ENCODE measurements at places on chromosomes 11 and 22.
A peak's percentile ranks its signal among the peaks of the same experiment; 100 is the strongest.

DNA sequence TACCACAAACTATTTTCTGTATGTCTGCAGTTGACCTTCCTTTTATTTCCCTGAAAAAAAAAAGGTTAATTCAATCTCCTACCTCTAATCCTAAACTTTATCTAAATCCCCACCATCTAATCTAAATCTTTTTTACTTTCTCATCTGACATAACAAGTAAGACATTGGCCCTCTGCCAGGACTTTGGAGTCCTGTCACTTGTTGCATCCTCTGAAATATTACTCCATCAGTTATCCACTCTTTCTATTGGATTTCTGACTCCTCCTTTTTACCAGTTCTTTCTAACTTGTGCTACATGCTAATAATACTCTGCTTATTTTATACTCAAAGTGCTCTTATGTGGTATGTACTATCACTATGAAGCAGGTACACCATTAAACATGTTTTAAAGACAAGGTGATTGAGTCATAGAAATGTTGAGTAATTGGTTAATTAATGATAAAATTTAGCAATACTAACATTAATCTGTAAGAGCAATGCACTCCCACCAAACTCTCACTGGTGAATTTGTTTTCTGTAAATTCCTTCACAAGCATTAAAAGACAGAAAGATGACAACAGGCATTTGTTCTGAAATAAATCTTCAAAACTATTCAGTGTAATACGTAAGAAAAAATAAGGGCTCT, 914.2 kb upstream of the RAG2 start:
- ATAC-seq = no peak

DNA sequence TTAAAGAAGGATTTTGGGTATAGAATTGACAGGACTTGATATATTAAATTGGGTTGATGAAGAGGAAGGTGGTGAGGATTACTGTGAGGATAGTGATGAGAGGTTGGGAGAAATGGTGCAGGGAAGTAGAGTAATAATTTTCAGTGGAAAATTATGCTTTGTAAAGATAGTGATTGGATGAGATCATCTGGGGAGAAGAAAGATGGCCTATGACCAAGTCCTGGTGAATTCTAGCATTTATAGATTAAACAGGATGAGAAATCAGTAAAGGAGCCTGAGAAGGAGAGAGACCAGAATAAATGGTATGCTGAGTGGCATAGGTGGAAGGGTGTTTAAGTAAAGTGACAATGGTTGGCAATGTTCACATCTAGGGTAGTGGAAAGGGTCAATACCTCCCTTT, 15.0 kb downstream of the IPO7 start:
- no peak for ATAC-seq

DNA sequence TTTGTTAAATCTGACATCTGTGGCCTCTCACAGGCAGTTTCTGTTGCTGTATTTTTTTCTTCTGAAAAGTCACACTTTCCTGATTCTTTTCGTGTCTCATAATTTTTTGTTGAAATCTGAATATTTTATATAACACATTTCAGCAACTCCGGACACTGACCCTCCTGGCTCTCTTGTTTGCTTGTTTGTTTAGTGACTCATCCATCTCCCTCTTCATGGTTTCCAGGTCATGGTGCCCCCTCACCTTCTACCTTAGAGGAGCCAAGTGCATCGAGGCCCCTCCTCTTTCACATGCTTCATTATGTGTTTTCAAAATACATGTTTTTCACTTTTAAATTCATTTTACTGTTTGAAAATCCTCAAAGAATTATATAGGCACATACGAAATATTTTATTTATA, 562.4 kb downstream of the OPCML start:
- no peak for ATAC-seq

- no peak for ATAC-seq
Observed at GRCh38 chr22:27875951-27876350, 43.1 kb downstream of the PITPNB start.

DNA sequence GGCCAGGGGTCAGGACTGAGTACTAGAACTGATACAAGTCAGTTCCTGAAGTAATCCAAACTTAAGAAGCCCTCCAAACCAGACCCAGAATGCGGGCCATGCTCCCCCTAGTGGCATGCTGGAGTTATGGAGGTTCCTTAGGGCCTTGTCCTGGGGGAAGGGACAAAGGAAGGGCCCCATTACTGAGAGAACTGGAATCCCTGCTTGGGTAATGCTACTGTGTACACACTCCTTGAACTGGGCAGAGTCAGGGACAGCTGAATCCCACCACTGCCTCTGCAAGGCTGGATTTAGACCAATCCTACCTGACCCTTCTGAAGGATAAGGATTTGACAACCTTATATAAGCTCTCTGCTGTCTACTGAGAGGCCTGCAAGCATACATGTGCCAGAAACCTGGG, 97.3 kb upstream of the AKIP1 start:
- peak; percentile 67 for ATAC-seq

DNA sequence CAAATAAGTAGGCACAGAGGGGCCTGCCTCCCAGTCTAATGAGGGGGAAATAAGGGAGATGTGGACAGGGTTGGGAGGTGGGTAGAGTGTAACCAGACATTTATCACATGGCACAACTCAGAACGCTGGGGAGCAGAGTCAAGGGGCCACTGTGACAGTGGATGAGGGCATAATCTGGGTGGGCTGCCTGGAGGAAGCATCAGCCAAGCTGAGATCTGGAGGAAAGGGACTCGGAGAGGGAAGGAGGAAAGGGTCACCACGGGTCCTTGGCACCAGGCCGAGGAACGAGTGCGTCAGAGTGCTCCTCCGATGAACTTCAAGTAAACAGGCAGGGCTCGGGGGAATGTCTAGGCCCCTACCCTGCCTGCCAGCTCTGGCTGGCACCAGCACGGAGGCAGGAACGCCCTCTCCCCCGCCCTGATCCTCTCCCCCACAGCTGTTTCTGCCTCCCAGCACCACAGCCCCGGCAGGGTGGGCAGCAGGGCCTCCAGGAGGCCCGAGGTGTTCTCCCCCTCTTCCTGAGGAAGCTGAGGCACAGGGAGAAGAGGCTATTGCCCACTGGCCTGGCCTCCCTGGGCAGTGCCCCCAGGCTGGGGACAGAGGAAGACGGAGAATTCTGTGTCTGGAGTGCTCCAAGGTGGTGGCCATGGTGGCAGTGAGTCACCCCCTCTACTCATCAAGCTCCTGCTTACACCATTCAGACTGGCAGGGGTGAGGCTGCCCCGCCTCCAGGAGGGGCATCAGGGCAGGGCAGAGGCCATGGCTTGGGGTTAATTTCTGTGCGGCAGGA, 4.2 kb downstream of the ALDH3B1 start:
- ATAC-seq = no peak

DNA sequence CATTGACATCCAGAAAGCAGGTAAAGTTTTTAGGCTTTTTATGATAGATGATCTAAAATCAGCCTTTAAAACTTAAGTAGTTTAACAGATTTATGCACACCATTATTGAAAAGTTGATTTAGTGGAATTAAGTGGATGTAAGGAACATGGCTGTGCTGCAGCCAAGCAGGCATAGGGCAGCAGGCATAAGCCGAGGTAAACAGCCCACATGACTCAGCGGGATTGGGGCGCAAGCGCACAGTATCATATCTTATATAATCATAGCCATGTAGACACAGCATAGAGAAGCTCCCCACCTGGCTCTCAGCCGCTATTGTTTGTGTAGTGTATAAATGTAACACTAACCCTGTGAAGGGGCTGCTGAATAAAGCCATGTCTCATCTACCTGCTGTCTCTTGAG, 157.5 kb downstream of the WNT11 start:
- ATAC-seq = no peak

GRCh38 chr11:47587723-47588326, 1.3 kb downstream of the FAM180B start:
- no peak for ATAC-seq

- no peak for ATAC-seq
Observed at GRCh38 chr11:47593934-47594855, at the start of gene C1QTNF4. C1QTNF4 (minus strand) TSS chr11:47594411; CDS start chr11:47590810, 3,601 bp downstream.

- ATAC-seq = peak; percentile 98
Observed at GRCh38 chr11:108302121-108302785, 79.4 kb downstream of the ATM start.

DNA sequence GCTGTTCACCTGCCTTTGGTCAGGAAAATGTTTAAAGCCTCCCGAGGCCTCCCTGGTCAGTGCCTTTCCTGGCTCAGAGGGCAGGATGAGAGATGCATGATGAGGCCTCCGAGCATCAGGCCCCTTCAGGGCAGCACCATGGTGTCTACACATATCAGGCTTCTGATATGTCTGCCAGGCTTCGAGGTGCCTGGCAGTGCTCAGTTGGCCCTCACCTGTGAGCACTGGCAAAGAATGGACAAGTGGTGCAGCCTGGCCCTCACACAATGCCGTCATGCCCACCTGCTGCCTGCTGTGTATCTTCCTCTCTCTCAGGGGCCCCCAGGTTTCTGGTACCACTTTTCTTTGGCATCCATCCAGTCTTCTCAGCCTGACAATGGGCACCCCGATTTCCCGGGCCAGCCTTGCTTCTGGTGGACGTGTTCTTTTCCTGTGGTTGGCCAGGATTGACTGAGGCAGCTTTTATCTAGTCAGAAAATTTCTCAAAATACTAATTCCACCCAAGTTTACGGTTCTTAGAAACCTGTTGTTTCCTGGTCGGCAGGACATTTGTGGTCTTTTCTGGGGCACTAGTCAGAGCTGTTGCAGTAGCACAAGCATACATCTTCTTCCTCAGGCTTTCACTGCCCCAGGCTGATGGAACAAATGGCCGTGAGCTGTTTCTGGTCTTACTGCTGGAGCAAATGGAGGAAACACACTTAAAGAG, 76.8 kb upstream of the SUSD2 start:
- ATAC-seq = no peak

GRCh38 chr11:96062134-96062533, 138.2 kb upstream of the MTMR2 start:
- peak; percentile 95 for ATAC-seq

Measured in activated CD4-positive, CD25-positive, alpha-beta regulatory T cell treated with anti-CD3 and anti-CD28 coated beads, Interleukin-2, amount 50 U/mL, for 24 hours (primary cell).